Muscle of leg (tissue), 16 donors: ENCODE measurements at places on chromosomes 2 and 18. TPM values are rescaled to one million over a fixed set of nuclear protein-coding genes. Genes with fewer than 3 reads are reported as not detected.

- no peak for DNase-seq
These were observed 67.1 kb downstream of the ACTR2 start for GRCh38 chr2:65294701-65295100.

The C18orf54 gene
- polyA plus RNA-seq = 5.5 TPM

The SLC19A3 gene
- polyA plus RNA-seq = 5.1 TPM

The TLX2 gene
- polyA plus RNA-seq = 0.14 TPM

DNA sequence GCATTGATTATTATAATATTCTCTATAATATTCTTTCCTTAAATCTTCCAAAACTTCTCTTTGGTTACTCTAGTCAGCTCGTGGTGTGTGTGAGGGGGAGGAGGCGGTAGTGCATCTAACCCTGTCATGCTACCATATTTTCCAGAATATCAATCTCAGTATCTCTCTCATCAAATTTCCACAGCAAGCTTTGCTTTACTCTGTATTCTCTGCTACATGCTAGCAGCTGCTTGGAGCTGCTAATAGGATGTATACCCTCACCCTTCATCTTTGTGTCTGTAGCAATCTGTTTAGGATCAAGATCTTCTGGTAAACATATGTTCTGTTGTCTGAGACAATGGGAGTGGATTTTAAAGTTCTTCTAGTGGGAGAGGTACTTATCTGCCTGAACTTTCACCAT is 303.8 kb upstream of the KLHL14 start:
- DNase-seq = no peak

The RIT2 gene
- polyA plus RNA-seq = not detected
